H1 (cell line): ENCODE measurements at places on chromosomes 7 and 10.
A peak's percentile ranks its signal among the peaks of the same experiment; 100 is the strongest.

GRCh38 chr7:135759532-135759931 lies 10.9 kb upstream of the FAM180A start:
- no peak for DNase-seq

- peak; percentile 44 for DNase-seq
These were observed 102.3 kb upstream of the PLXDC2 start for GRCh38 chr10:19713800-19714525.

DNA sequence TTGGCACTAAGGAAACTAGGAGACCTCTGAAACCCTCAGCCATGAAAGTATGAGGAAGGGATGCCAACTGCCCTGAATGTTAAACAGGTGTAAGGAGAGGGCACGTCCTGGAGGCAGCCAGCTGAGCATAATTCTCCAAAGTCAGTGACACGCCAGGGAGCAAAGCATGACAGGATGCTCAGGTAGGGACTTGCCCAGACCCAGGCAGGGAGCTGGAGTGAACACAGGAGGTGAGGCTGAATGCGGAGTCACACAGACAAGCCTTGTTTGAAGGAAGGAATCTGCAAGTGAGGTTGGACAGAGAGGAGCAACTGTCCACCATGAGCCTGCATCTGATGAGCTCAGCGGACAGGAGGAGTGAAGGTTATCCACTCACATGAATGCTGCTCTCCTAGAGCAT lies 41.5 kb downstream of the KLRG2 start:
- no peak for DNase-seq

- no peak for DNase-seq
These were observed 20.3 kb upstream of the UMAD1 start for GRCh38 chr7:7620236-7620635.

GRCh38 chr7:29146888-29147609 lies 712 bp upstream of the CPVL start:
- DNase-seq = no peak

DNA sequence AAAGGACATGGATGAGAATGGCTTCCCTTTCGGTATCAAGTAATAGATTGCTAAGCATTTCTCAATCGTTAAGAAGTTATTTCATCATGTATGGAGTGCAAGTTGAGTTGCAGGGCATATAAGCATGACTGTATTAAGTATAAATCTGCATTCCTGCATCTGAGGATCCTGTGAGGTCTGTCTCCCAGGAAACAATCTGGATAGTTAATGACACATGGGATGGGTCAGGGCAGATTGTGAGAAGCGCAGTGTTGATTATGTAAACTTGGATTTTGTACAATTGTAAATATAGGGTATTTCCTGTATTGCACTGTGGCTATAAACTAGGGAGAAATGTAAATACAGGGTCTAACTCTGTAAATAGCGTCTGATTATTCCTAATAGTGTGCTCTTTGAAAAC lies 102.6 kb downstream of the PLXDC2 start:
- no peak for DNase-seq

- no peak for DNase-seq
These were observed 110.6 kb upstream of the EFCAB10 start for GRCh38 chr7:105691680-105692564.

DNA sequence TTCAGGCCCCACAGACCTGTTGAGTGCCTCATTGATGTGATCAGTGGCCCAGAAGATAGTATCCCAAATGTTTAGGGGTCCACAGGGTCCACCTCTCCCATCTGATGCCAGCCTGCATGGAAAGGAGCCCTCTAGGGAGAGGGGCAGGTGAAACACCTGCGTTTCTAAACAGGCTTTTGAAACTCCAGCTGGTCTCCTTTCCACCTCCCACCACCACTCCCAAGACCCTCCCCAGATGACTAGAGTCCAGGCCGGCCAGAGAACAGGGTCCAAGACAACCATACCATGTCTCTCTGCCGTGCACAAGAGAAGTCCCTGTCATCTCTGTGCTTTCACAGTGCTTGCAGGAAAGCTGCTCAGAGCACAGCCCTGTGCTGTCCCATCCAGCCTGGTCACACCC lies 105.0 kb upstream of the NANOS1 start:
- no peak for DNase-seq

DNA sequence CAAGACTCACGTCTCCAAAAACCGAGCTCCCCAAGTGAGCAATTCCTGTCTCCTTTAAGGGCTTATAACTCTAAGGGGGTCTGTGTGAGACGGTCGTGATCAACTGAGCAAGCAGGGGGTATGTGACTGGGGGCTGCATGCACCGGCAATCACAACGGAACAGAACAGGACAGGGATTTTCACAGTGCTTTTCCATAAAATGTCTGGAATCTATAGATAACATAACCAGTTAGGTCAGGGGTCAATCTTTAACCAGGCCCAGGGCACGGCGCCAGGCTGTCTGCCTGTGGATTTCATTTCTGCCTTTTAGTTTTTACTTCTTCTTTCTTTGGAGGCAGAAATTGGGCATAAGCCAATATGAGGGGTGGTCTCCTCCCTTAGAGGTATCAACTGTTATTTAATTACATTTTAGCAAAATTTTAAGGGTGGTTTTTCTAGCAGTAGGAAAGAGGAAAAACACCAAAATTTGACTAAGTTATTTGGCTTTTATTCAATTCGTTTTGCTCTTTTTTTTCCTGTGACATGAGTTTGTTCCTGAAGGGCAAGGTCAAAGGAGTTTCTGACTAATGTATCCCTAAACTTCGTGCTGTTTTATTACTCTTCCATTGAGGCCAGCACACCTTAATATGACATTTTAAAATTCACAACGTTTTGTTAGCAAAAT lies 121.4 kb upstream of the SEC61G start:
- no peak for DNase-seq

DNA sequence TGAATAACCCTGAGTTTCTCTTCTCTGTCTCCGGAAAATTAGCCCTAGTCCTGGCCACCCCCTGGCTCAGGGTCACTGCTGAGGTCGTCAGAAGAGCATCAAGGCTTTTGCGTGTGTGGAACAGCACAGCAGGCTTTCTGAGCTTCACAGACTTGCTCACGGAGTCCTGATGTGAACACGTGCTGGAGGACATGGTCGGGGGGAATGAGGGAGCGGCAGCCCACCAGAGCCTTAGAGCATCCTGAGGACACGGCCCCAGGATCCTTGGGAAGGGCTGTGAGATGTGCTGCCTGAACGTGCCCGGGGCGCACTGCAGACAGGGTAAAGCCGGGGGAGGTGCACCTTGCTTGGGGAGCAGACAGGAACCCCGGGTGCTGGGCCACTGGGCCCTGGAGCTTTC lies 28.8 kb downstream of the TMEM120A start:
- no peak for DNase-seq
